ENCODE measurements at places on chromosomes 2 and 18. TPM values are rescaled to one million over a fixed set of nuclear protein-coding genes. Genes with fewer than 3 reads are reported as not detected.
A peak's percentile ranks its signal among the peaks of the same experiment; 100 is the strongest.

HNRNPLL gene
- 27.0 TPM for total RNA-seq

ANKRD44 gene
- total RNA-seq, result 6.9 TPM

SLC14A1 gene
- 29.7 TPM for total RNA-seq

LAMA3 gene
- 3.4 TPM for total RNA-seq

TMEM247 gene
- not detected for total RNA-seq

CHRND gene
- total RNA-seq, result not detected

MGAT4A gene
- 18.8 TPM for total RNA-seq

EVA1A gene
- 0.94 TPM for total RNA-seq

HAAO gene
- 1.9 TPM for total RNA-seq

CNGA3 gene
- total RNA-seq, result not detected

DNA sequence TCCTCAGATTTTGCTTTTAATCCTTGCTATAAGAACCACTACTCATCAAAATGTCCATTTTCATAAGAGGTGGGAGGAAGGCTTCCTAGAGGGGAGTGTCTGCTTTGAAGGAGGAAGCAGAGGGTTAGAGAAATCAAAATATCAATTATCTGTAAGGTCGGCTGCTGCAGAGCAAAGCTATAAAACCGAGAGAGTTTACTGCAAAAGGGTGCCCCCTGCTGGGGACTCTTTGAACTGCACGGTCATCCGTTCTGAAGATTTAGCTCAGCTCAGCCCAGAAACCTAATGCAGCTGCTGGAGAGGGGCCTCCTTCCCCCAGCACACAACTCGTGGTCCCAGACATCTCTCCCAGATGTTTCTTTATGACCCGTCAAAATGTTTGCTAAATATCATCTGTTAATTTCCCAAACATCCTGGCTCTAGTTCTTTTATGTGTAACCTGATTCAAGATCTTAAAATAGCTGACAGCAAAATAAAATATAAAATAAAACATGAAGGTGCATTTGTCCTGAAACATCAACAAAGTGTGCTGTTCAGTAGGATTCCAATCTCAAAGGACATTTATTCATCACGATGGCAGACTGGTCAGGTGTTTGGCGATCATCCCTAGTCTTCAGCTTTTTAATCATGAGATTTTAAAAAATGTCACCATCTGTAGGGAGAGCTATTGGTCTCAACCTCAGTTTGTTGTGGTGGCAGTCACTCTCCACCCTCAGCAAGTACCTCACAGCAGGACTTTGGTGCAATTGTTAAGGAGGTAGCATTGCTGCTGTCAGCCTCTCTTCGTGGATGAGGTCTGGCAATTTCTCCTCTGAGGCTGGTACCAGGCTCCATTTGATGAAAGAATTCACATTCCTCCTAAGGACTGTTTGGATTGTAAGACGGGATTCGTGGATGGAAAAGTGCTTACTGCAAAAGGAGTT lies 185.9 kb downstream of the MTX2 start:
- peak; percentile 88 for DNase-seq

DNA sequence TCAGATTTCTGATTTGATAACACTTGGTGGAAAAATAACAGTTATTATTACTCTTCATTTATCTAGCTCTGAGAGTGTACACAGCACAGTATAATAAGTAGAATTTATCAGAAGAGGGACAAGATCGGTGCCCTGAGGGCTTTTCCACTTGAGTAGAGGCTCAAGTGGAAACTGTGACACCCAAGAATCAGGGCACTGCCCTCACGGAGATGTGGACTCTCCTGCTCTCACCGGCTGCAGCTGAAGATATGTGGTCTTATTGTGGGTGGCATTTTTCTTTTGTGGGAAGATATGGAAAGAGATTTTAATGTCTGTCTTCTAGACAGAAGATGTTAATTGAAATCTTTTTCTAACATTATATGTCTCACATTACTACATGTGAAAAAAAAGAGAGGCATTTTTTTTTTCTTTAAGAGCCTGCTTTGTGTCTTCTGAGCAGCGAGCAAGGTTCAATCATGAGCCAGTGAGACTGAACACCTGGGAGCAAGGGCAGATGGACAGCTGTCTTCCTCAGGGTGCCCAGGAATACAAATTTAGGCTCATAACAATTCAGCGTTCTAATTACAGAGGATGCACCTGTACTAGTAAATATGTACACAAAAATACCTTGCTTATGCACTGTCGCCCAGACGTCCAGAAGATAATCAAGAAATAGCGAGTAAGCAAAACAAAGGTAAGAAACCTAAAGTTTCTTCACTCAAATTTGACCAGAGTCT lies 1098.2 kb upstream of the FANCL start:
- DNase-seq, result no peak

DNA sequence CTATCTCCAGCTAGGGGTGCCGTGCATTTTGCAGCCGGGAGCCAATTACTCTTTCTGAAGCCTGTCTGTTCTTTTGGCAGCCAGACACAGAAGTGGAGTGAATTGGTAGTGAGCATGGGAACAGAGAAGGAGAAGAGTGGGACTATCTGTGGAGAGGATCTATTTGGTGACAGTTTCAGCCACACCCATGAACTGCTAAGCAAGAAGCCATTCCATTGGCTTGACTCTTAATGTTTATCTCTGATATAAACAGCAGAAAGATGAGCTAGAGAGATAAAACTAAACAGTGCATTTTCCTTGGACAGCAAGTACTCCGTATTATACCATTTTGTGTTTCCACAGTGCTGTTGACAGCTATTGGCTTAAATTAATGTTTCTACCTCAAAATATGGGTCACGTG lies 259.6 kb upstream of the THUMPD2 start:
- no peak for DNase-seq

GRCh38 chr2:215022418-215022817 lies 116.0 kb downstream of the ABCA12 start:
- DNase-seq, result no peak

DNA sequence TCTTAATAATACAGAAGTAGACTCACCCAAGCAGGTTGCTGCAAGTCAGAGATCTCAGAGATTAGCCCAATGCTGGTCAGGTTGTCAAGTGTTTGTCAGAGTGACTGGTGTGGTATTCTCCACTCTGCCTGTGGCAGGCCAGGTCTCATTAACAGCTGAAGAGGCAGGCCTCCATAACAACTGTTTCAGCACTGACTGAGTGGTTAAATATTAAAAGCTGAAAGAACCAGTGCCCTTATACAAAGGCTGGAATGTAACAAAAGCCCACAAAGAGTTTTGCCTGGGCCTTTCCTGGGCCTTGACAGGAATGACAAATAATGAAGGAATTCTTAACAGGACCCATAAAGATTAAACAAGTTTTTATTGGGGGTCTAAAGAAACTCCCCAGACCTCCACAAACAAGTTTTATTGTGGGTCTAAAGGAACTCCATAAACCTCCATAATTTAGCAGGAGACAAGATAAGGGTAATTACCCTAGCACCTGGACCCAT lies 26.8 kb downstream of the SULT1C2 start:
- DNase-seq, result no peak

- no peak for DNase-seq
These were observed 83.9 kb downstream of the SMAD7 start for GRCh38 chr18:48866856-48867255.

- no peak for DNase-seq
These were observed 135.0 kb upstream of the KLHL14 start for GRCh38 chr18:32907648-32908423.

GRCh38 chr2:219619235-219619634 lies 8.2 kb upstream of the SLC4A3 start:
- DNase-seq, result no peak

DNA sequence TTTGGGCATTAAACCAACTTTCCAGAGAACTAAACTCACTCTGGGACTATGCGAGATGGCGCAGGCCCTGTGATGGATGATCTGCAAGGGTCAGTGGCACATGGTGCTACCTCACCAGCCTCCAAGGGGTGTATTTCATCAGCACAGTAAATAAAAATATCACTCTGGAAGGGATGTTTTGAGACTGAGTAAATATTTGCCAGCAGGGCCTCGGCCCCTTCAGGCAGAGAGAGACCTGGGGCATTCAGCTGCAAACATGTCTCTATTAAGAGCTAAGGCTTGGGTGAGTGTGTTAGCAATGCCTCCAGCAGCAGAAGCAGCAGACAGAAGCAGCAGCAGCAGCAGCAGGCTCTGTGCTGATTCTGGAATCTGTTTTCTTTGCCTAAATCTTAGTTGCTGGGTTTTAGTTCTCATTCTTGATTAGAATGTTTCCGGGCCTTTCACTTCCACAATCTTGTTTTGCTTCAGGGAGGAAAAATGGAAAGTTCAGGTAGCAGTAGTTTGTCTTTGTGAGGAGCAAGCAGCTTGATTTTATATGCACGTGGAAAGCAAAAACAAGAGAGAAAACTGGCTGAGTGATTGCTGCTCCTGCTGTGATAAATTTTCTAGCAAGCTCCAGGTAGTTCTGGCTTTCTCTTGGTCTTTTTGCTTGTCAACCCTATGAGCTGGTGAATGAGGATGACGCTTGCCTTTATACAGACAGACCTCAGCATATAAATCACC lies 18.6 kb downstream of the ADCYAP1 start:
- no peak for DNase-seq

DNA sequence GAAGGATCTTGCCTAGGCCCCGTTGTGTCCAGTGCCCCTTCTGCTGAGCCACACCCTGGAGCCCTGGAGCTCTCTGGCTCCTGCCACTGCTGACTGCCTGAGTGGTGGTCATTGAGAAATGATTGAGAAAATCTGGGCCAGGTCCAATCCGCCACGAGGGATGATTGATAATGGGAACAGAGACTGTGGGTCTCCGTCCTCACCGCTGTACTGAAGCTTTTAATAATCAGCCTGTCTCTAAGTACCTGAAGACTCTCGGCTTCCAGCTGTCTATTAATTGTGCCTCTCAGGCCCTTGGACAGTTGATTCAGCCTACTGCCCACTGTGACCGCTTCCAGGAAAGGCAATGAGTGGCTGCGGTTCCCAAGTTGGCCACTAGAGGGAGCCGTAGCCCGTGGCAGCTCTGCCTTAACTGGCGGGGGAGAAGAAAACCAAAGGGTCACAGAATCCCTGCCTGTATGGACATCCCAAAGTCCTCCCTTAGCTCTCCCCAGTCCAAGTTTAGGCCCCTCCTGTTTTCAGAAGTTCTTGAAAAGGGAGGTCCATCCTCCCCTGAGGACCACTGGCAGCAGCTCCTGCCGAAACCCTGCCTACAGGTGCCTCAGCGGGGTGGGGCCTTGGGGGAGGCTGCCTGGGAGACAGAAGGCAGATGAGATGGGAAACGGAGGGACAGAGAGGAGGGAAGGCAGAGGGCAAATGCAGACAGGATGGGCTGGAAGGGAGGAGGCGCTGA lies 213.6 kb downstream of the TNS1 start:
- DNase-seq, result peak; percentile 91

DNA sequence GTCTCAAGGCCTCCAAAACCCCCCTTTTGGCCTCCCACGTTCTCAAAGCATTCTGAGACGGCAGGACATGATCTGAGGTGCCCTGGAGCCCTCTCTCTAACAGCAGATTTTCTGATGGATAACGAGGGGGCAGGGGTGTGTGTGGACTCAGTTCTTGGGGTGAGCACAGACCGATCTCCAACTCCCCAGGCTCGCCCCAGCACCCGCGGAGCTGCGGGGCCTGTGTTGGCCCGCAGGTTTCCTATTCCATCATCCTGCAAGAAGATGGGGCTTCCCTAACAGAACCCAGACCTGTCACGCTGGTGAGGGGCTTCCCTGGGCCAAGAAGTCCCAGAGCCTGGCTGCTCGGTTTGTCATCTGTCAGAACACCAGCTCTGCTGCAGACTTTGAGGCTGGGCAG lies 196.1 kb downstream of the ANAPC1 start:
- DNase-seq, result no peak

GRCh38 chr2:44077942-44078511 lies 82.2 kb upstream of the LRPPRC start:
- no peak for DNase-seq

GRCh38 chr18:32057624-32058165 lies 34.0 kb upstream of the RNF138 start:
- no peak for DNase-seq

GRCh38 chr18:59646963-59647307 lies 50.3 kb downstream of the CCBE1 start:
- DNase-seq, result no peak

DNA sequence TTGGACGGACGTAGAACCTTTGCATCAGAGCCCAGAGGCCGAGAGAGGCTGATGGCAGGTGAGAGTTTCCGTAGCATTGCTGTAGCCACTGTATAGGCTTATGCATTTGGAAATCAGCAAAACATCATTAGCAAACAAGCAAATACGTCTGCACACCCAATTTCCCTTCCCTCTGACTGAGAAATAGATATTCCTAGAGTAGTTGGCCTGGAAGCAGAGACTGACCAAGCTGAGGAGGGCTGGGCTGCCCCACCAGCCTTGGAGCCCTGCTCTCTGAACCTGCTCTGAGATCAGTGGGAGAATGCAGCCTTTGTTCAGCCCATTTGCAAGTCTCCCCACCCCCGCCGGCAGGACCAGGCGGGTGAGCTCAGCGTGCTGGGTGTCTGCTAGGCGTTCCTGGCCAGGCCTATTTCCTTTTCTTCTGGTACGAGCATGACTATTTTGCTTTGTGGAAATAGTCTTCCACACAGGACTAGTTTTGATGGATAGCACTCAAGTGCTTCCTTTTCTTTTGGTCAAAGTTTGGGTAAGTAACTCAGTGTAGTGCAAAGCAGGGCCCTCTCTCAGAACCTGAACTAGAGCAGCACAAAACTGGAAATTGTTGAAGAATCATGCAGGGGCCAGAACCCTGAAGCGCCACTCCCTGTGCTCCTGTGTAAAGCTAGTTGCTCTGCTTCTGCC lies 21.9 kb upstream of the RNF149 start:
- DNase-seq, result peak; percentile 71

- DNase-seq, result peak; percentile 81
These were observed 46.3 kb upstream of the RAB12 start for GRCh38 chr18:8562919-8563318.

DNA sequence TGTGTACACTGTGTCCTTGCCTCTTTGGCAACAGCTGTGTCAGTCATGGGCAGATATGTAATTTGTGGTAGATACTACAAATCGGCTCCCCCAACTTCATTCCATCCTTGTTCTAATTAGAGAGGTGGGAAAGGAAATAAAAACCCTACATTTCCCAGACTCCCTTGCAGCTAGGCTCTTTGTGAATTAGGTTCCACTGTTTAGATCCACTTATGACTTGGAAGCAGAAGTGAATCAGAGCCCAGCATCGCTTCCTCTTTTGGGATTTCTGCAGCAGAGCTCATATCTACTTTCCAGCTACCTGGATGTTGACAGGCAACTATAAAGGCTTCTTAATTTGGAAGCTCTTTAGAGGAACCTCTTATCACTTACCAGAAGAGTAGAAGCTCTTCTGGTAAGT lies 34.1 kb upstream of the NARS1 start:
- DNase-seq, result no peak

DNA sequence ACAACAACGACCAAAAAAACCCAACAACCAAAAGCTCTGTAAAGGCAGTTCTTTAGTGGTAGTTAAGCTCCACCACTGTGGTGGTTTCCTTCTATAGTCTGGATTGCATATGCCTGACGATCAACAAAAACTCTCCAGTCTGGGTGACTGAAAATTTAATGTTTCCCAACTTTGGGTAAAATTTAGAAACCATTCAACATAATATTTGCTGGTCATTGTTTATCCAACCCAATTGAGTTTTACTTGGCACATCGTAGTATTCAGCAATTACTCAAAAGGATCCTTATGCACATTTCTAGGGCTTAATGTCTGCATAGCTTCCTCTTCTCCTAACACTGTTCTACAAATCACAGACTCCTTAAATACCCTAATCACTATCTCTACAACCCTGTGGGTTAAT lies 1080.2 kb upstream of the NRXN1 start:
- DNase-seq, result no peak

Data from left ventricle myocardium superior (tissue), 1 donor.